ENCODE measurements at places on chromosomes 7 and 10.

DNA sequence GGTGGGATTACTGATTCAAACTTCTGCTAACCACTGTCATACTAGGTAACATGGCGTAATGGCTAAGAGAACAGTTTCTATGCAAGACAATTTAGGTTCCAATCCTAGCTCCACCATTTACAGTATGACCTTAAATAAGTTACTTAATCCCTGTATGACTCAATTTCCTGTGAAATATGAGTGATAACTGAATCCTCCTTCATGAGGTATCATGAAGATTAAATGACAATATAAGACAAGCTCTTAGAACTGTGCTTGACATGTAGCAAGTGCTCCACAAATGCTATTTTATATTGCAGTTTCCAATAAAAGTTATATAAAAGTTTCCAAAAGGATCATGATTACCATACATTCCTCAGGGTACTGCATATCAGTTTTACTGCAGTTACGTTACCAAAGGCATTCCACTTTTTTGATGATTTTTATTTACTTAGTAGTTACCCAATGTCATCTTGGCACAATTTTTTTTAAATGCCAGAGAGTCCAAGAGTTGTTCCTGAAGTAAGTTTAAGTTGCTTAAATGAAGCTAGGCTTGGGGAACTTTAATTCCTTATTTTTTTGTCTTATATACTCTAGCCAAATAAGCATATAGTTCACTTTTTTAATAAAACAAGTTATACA, 7.1 kb downstream of the DOCK4 start:
- DNase-seq, result no peak

DNA sequence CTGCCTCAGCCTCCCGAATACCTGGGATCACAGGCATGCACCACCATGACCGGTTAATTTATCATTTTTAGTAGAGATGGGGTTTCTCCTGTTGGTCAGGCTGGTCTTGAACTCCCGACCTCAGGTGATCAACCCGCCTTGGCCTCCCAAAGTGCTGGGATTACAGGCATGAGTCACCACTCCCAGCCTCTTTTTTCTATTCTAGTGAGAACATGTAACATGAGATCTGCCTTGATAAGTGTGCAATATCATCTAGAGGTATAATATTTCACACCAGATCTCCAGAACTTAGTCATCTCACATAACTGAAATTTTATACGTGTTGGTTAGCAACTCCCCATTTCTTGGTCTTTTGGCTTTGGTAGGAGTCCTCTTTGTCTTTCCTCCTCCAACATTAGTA, 656.9 kb downstream of the CNTNAP2 start:
- no peak for DNase-seq

- DNase-seq, result no peak
These were observed 213.8 kb downstream of the MLLT10 start for GRCh38 chr10:21747809-21748208.

GRCh38 chr7:18948521-18948920, 168.9 kb downstream of the TWIST1 start:
- DNase-seq, result no peak

- no peak for DNase-seq
These were observed at the start of gene CPVL for GRCh38 chr7:29146057-29146706. TSS of gene CPVL (minus strand) at chr7:29146537. CDS start at chr7:29121061, 25,476 bp downstream.

GRCh38 chr10:3068968-3069737, 1.8 kb downstream of the PFKP start:
- peak; percentile 13 for DNase-seq

GRCh38 chr7:1927937-1928644, 258.0 kb downstream of the ELFN1 start:
- DNase-seq, result no peak

DNA sequence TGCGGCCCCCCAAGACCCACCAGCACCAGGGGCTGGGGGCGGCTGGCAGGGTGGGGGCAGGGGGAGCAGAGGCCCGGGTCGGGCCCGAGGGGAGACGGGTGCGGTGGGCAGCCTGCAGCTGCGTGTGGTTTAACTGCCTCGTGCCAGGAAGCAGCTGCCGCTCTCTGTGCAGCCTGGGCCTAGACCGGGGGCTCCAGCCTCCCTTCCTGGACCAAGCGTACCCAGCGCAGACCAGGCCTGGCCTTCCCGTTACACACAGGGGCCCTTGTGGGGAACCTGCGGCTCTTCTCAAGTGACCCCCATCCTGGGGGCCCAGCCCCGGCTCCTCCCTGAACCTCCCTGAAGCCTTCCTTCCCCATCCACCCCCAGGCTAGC, 6.6 kb upstream of the INTS1 start:
- no peak for DNase-seq

DNA sequence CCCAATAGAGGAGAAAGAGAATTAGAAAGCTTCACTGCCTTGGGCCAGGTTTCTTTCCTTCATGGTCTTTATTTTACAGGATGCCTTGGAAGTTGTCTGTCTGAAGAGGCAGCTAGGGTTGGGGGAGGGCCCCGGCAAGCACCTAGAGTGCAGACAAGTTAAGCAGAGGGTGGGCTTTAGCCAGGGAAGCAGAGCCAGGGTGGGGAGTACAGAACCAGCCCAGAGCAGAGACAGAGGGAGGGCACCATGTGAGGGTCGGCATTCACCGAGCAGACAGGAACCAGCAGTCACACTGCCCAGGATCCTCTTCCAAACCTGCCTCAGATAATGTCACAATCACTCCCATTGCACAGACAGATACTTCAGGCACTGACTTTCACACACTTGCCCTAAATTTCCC, 75.9 kb downstream of the ADARB2 start:
- DNase-seq, result no peak

DNA sequence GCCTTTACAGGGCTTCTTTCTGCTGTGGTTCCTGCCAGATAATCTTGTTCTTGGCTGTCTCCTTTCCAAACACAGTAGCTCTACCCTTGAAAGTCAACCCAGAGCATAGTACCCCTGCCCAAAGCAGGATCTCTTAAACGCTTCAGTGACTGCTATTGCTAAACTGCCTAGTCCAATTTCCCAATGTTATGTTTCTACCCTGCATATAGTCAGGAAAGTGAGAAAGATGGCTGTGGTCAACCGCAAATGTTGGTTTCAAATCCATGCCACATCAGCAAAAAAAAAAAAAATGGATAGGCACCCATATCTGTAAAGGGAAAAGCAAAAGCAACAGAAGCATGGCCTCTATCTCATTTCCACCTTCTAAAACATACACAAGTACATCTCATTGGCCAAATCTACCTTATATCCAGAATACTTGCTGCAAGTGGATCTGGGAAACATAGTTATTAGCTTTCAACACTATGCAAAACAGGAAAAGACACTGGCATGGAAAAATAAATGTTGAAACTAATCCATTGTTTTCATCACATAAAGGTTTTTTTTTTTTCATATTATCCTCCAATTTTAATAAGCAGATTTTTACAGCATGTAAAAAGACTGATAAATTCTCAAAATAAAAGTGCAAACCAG, 59.8 kb downstream of the DNAJC1 start:
- no peak for DNase-seq

DNA sequence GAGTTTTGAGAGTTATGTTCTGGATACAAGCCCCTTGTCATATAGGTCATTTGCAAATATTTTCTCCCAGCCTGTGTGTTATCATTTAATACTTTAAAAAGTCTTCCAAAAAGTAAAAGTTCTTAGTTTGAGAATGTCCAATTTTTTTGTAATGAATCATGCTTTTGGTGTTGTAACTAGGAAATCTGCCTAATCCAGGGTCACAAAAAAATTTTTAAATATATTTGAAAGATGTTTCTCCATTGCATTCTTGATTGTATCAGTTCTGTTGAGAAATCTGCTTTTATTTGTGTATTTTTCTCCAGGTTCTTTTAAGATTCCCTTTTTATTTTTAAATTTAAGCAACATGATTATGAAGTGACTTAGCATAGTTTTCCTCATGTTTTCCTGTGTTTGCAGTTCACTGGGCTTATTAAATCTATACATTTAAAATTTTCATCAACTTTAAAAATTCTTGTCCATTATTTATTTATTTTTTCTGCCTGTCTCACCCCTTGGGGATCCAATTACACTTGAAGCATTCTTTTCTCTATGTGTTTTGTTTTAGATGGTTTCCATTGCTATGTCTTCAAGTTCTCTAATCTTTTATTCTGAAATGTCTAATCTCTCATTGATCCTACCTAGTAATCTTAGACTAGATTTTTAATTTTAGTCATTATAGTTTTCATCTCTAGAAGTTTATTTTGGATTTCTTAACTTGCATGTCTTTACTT, 47.0 kb downstream of the CCDC71L start:
- no peak for DNase-seq

GRCh38 chr10:109838592-109839244, 84.6 kb downstream of the XPNPEP1 start:
- DNase-seq, result no peak

DNA sequence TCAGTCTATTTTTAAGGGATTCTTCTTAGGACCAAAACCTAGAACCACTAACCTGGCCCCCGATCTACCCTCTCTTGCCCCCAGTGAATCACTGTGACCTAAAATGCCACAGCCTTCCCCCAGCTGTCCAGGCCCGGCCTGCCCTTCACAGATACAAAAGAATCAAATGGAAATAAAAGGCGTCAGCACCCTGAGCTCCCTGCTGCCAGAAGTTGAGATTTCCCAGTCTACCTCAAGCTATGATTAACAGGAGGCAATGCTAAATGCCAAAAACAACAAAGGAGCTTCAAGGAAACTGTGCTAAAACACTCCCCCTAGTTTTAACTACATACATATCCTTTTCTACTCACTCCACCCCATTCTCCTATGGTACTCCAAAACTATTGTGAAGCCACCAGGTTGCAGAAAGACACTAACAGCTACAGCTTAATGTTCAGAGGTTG, 67.8 kb downstream of the GSAP start:
- no peak for DNase-seq

DNA sequence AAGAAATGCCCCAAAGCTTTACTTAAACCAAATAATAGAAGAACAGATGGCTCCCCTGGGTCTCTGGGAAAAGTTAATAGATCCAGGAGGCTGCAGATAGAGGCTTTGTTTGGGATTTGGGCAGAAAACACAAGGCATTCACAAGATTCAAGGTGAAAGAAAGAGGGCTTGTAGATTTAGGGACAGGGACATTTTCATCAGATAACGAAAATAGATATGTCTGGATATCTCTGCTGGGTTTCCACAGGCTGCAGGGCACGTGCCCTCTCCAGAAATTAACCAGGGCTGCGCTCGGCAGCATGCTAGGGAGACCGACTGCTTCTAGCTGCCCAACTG, 14.9 kb downstream of the CARD11 start:
- DNase-seq, result no peak

DNA sequence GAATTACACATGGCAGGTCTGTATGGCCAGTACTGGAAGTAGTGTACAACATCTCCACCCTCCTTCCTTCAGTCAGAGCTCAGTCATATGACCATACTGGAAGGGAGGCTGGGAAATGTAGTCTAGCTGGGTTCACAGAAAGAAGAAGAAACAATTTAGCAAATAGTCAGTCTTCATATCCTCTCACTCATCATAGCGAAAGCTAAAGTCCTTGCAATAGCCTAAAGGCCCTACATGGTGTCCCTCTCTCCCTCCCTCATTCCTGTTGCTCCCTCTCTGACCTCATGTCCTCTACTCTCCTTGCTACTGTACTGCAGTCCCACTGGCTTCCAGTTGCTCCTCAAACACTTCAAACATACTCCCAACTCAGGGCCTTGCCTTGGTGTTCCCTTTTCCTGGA, 4.3 kb upstream of the CALU start:
- no peak for DNase-seq

GRCh38 chr10:113924664-113925063, 70.2 kb downstream of the NHLRC2 start:
- DNase-seq, result no peak

DNA sequence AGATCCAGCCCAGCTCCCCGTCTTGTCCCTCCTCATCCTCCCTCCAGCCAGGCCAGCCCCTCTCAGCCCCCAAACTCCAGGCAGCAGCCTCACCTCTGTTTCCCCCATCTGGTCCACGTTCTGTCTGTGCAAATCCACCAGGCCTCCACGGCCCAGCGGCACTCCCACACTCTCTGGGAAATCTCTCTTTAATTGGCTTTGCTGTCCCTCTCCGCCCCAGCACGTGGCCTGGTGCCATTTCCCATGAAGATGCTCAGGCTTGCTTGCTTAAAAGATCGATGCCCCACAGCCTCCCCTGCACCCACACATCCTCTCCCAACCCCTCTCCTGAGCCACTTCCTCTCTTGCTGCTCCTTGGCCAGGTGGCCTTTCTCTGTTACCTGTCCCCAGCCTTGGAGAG, 39.3 kb downstream of the PRF1 start:
- DNase-seq, result no peak

DNA sequence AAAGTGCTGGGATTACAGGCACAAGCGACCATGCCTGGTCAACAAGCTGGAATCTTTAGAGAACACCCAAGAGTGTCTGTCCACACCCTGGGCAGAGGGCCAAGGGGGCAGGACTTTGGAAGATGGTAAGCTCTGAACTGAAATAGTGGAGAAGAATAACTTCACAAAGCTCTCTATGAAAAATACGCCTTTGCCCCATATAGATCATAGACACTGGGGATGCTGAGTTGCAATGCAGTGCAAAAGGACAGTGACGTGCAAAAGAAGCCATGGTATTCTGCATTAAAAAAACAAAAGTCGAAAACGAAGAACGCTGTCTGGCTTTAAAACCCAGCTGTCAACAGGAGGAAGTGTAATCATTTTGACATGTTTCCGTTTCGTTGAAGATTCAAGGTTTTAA, 353.6 kb downstream of the CALN1 start:
- no peak for DNase-seq
